T-helper 2 cell treated with Interferon-gamma antibody and Interleukin-4, amounts not matched to agents 5 μg/mL and 100 μg/mL, for 36 hours (primary cell): ENCODE measurements at places on chromosomes 3 and 15.

GRCh38 chr3:110767156-110767555, 304.5 kb upstream of the NECTIN3 start:
- H3K36me3 ChIP-seq, result no peaks in the 10 kb centered on the region
- H3K4me1 ChIP-seq, result peaks cover 4% of the 10 kb centered on the region
- H3K27me3 ChIP-seq, result peaks cover 13% of the 10 kb centered on the region
- no peak for DNase-seq
- no peak overlapping the region for H3K4me3 ChIP-seq

GRCh38 chr3:106184540-106185457, 316.0 kb upstream of the CBLB start:
- H3K27ac ChIP-seq, result peak overlapping the region; percentile 75
- peaks cover 40% of the 10 kb centered on the region for H3K4me1 ChIP-seq
- no peak for DNase-seq
- peak overlapping the region; percentile 60 for H3K4me3 ChIP-seq
- H3K27me3 ChIP-seq, result peaks cover 3% of the 10 kb centered on the region

GRCh38 chr3:194460566-194460965, 26.2 kb downstream of the ATP13A3 start:
- H3K4me1 ChIP-seq, result peaks cover 5% of the 10 kb centered on the region
- H3K27ac ChIP-seq, result no peak overlapping the region
- H3K27me3 ChIP-seq, result no peaks in the 10 kb centered on the region
- peaks cover 9% of the 10 kb centered on the region for H3K36me3 ChIP-seq
- DNase-seq, result no peak

- H3K27me3 ChIP-seq, result peaks cover 17% of the 10 kb centered on the region
- peaks cover 2% of the 10 kb centered on the region for H3K4me1 ChIP-seq
- no peaks in the 10 kb centered on the region for H3K36me3 ChIP-seq
- no peak overlapping the region for H3K4me3 ChIP-seq
- DNase-seq, result no peak
- no peak overlapping the region for H3K27ac ChIP-seq
These were observed 39.3 kb downstream of the PLD1 start for GRCh38 chr3:171770689-171771620.

DNA sequence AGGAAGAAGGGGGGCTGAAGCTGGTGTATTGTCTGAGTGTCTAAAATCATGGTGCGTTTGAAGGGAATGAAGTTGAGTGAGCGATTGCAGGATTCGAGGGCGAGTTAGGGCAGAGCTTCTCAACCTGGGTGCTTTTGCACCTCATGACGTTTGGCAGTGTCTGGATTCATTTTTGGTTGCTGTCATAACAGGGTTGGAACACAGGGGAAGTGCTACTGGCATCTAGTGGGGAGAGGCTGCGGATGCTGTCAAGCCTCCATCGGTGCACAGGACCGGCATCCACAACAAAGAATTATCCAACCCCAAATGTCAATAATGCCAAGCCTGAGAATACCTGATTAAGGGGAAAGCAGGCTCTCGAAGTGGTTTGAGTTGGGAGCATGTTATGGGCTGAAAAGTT, 120.0 kb downstream of the SLCO3A1 start:
- no peaks in the 10 kb centered on the region for H3K36me3 ChIP-seq
- DNase-seq, result no peak
- no peak overlapping the region for H3K27ac ChIP-seq
- no peak overlapping the region for H3K4me3 ChIP-seq
- H3K27me3 ChIP-seq, result peaks cover 3% of the 10 kb centered on the region

GRCh38 chr3:46897031-46897430, 19.5 kb downstream of the PTH1R start:
- H3K27me3 ChIP-seq, result peaks cover 43% of the 10 kb centered on the region
- no peaks in the 10 kb centered on the region for H3K4me1 ChIP-seq
- no peak overlapping the region for H3K27ac ChIP-seq

GRCh38 chr3:190562866-190563510, 49.1 kb downstream of the IL1RAP start:
- peak overlapping the region; percentile 69 for H3K4me3 ChIP-seq
- H3K27me3 ChIP-seq, result no peaks in the 10 kb centered on the region
- peak; percentile 41 for DNase-seq
- H3K36me3 ChIP-seq, result peaks cover 58% of the 10 kb centered on the region
- peak overlapping the region; percentile 86 for H3K27ac ChIP-seq
- H3K4me1 ChIP-seq, result peaks cover 63% of the 10 kb centered on the region

- no peak for DNase-seq
- no peaks in the 10 kb centered on the region for H3K4me1 ChIP-seq
- peaks cover 14% of the 10 kb centered on the region for H3K27me3 ChIP-seq
These were observed 6.3 kb downstream of the TM4SF1 start for GRCh38 chr3:149371001-149371722.

GRCh38 chr3:129025108-129025507, 24.0 kb downstream of the EFCC1 start:
- H3K4me3 ChIP-seq, result no peak overlapping the region
- no peak for DNase-seq
- H3K36me3 ChIP-seq, result no peaks in the 10 kb centered on the region
- peaks cover 14% of the 10 kb centered on the region for H3K4me1 ChIP-seq
- peak overlapping the region; percentile 23 for H3K27ac ChIP-seq

DNA sequence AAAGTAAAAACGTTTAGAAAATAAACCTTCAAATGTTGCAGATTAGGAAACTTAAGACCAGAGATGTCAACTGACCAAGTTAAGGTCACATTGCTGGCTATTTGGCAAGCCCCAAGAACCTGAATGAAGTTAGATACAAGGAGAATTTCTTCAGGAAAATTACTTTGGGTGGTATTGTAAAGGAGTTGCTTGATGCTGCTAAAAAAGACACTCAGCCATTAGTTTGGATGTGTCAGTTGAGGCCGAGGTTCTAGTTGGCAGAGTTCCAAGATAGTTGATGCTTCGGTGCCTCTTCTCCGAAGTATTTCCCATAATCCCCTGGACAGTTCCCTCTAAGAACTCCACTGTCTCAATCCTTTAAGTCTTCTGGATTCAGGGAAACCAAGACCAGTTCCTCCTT, 24.3 kb downstream of the SIAH2 start:
- peaks cover 32% of the 10 kb centered on the region for H3K36me3 ChIP-seq
- H3K27ac ChIP-seq, result peak overlapping the region; percentile 51
- no peaks in the 10 kb centered on the region for H3K27me3 ChIP-seq
- peaks cover 69% of the 10 kb centered on the region for H3K4me1 ChIP-seq

GRCh38 chr3:14534516-14535191, 5.5 kb downstream of the GRIP2 start:
- no peak for DNase-seq
- no peaks in the 10 kb centered on the region for H3K4me1 ChIP-seq
- H3K27me3 ChIP-seq, result peaks cover 10% of the 10 kb centered on the region

GRCh38 chr15:57827021-57827420, 120.5 kb downstream of the POLR2M start:
- H3K4me3 ChIP-seq, result no peak overlapping the region
- H3K36me3 ChIP-seq, result no peaks in the 10 kb centered on the region
- DNase-seq, result no peak
- H3K27me3 ChIP-seq, result peaks cover 20% of the 10 kb centered on the region

DNA sequence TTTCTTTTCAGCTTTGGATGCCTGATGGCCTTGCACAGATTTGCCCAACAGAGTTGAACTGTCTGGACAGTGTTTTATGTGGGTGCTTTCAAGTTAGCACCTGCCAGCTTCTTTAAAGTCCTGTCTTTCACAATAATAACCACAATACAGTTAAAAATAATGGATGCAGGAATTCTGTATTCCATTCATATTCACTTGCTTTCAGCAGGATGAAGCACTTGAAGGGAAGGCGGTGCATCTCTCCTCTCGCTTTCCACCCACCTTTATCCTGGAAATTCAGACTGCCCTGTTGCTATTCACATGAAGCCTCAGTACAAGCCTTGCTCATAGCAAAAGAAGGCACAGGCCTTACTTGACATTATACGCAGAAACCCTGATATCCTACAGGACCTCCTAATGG, 26.5 kb upstream of the GYG1 start:
- DNase-seq, result no peak
- H3K4me1 ChIP-seq, result no peaks in the 10 kb centered on the region
- H3K27ac ChIP-seq, result no peak overlapping the region
- no peak overlapping the region for H3K4me3 ChIP-seq

DNA sequence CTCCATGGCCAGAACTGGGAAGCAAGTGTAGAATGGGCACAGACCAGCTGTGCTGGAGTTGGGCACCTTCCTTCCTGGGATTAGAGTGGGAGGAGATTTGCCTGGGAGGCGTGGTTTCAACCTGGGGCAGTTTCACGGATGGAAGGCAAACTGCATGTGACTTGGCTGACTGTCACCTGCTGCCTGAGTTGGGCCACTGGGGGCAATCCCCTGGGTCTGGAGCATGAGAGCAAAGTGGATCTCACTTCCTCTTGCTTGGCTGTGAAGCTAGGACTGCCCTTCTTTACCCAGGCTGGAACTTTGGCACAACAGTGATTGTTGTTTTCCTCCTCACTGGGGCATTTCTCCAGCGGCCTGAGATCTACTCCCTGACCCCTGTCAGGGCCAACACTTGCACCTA, 1247.0 kb upstream of the EPHA6 start:
- no peak overlapping the region for H3K27ac ChIP-seq
- H3K4me1 ChIP-seq, result no peaks in the 10 kb centered on the region
- H3K4me3 ChIP-seq, result no peak overlapping the region
- DNase-seq, result no peak
- no peaks in the 10 kb centered on the region for H3K36me3 ChIP-seq
- no peaks in the 10 kb centered on the region for H3K27me3 ChIP-seq

- no peak overlapping the region for H3K27ac ChIP-seq
- peaks cover 19% of the 10 kb centered on the region for H3K36me3 ChIP-seq
- no peak for DNase-seq
- H3K4me3 ChIP-seq, result no peak overlapping the region
- peaks cover 5% of the 10 kb centered on the region for H3K4me1 ChIP-seq
These were observed 7.1 kb upstream of the RPL39L start for GRCh38 chr3:187146389-187146788.

DNA sequence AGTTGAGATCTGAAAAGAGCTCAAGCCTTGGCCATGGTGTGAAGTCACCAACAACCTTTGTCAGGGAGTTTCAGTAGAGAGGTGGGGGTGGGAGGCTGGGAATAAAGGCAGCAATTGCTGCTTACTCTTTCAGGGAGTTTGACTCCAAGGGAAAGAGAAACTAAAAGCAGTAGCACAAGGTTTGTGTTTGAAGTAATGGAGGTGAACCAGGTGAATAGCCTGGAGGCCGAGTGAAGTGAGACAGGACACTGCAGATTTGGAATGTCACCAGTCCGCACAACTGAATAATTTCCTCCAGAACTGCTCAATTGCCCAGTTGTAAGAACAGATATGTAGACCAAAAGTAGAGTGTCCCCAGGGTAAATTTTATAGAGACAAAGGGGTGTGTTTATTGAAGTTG, 44.1 kb downstream of the CD86 start:
- H3K36me3 ChIP-seq, result no peaks in the 10 kb centered on the region
- no peak for DNase-seq
- no peaks in the 10 kb centered on the region for H3K27me3 ChIP-seq

DNA sequence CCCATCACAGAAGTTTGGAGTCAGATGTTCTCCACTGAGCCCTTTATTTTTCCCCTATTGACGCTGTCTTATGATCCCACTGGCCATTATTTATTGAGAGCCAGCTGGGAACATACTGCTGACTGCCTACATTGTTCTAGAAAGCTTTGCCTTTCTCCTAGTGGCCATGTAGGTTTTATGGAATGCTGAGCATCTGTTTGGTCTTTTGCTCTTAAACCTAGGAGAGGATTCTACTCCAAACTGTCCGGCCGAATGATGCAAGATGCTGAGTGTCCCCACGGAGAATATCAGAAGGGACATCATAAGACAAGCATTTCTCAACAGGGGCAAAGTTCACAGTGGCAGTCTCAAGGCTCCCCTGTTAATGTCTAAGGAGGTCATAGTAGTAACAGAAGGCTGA, 171.4 kb downstream of the ARRDC4 start:
- H3K27me3 ChIP-seq, result peaks cover 18% of the 10 kb centered on the region
- H3K4me3 ChIP-seq, result no peak overlapping the region
- H3K36me3 ChIP-seq, result no peaks in the 10 kb centered on the region
- H3K27ac ChIP-seq, result no peak overlapping the region
- DNase-seq, result no peak

DNA sequence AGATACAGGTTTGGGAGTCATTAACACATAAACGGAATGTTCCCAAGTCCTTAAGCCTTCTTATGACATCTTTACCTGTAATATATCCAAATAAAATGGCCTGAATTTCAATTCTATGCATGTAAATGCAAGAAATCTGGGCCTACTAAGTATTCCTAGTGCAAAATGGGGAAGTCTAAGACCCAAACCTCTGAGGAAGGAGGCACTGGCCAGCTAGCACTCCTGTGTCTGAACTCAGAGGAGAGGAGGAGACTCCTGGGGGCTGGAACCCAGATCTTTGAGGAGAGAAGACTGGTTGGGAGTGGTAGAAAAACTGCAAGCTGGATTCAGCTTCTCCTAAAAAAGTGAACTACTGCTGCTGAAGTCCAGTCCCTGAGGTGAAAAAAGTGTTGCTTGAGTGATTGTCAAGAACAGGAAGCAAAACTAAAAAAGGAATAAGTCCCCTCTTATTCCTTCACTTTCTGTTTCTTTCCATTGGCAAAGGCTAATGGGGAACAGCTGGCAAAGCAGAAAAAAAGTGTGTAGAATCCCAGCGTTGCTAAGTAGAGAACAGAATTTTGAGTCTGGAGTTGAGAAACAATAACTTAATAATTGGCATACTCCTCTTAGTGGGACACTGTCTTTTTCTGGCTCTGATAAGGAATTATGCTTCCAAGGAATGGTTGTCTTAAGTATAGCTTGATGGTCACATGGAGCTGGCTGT, 54.8 kb upstream of the ATP2C1 start:
- peaks cover 4% of the 10 kb centered on the region for H3K4me1 ChIP-seq
- no peak overlapping the region for H3K27ac ChIP-seq
- H3K36me3 ChIP-seq, result no peaks in the 10 kb centered on the region
- no peak for DNase-seq

DNA sequence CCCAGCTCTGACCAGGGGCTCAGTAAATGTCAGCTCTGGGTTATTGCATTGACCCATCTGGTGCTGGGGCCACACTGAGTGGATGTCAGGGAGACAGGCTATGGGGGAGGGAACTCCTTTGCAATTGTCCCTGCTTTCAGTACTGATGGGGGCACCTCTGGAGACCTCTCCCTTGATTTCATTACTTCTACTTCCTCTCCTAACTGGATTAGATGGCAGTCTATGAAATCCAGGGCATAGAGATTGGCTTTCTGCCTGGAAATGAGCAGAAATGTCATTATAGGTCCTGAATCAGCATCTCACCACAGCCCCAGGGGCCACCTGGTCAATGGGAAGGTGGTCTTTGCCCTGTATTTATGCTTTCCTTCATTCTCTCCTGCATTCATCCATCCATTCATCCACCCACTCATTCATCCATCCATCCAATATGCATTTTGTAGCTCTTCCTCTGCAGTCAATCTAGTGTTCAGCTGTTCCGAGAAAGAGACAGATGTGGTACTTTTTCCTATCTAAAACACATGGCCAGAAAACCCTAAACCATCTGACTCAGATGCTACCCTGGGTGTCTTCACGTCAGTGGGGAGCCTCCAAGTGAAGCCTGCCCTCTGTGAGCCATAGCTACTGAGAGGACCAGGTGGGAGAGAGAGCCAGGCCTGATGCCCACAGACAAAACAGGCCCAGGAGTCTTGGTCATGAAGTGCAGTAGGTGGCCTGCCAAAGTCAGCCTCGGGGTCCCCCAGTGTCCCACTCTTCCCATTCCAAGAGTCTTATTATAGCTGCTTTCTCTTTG, 57.1 kb downstream of the CCDC33 start:
- peaks cover 9% of the 10 kb centered on the region for H3K27me3 ChIP-seq
- no peak for DNase-seq
- H3K27ac ChIP-seq, result no peak overlapping the region
- peaks cover 10% of the 10 kb centered on the region for H3K4me1 ChIP-seq
